ENCODE measurements at places on chromosomes 2 and 18.

- DNase-seq = no peak
Observed at GRCh38 chr18:53503914-53504441, 720.5 kb downstream of the MBD2 start.

DNA sequence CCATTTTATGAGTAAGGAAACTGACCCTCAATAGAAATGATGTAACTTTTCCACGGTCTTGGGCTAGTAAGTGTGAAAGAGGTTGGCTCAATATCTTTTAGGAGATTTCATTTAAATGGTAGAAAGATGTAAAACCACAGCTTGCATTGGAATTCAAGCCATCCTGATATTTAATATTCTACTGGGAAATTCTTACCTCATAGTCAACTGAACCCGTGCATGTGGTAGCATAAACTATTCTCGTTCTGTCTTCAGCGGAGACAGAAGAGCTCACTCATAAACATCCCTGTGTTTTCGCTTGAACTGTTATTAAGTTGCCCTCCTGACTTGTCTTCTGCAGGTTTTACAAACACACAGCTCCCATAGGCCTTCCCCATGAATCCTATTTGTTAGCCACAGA, 8.5 kb upstream of the SPATS2L start:
- DNase-seq = no peak

DNA sequence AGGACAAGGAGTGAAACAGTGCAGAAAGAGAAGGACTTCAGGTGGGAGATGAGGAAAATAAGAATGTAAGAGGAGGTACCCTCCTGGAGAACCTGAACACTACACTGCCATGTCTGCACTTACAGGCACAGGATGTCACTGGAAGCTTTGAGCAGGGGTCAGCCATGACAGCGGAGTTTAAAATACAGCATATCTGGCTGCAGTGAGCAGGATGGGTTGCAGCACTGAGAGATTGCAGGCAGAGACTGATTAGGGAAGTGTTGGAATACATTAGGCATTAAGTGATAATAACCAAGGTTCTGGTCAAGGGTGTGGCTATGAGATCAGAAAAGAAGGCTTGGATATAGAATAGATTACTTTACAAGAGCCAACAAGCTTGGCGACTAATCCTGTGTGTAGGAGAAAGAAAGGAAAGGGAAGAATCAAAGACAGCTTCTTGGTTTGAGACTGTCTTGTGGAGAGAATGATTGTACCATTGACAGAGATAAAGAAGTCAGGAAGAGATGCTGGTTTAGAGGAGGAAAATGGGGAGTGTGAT, 171.1 kb upstream of the RBMS1 start:
- no peak for DNase-seq

DNA sequence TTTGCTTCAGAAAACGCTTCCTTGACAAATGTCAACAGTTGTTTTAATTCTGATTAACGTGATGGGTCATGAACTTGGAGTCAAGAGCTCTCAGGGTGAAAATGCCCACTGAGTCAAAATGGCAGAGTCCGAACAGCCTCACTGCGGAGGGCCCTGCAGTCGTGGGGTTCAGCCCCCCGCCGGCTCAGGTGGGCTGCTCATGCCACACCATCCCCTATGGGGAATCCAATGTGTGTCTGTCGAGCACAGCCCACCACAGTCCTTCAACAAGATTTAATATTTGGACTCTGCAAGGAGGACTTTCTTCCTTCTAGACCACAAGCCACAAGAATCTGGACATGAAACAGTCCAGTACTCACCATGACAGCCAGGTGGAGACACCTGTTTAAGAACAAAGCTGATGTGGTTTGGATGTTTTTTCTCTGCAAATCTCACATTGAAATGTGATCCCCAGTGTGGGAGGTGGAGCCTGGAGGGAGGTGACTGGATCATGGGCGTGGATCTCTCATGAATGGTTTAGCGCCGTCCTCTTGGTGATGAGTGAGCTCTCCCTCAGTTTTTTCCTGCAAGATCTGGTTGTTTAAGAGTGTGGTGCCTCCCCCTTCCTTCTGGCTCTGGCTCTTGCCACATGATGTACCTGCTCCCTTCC, 201.0 kb downstream of the NDUFA10 start:
- no peak for DNase-seq

DNA sequence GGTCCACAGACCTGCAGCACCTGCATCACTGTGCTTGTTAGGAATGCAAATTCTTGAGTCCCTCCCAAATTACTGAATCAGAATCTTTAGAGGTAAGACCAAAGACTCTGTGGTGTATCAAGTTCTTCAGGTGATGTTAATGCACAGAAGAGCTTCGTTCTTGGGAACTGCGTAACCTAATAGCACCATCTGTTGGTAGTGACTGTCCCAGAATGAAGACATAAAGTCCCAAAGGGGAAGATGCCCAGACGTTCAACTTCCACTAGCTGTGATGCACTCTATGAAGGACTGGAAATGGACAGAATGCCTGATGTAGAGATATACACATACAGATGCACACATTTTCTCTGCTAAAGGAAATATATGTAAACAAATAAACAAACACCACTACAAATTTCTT, 576.0 kb downstream of the LRP1B start:
- peak; percentile 9 for DNase-seq

DNA sequence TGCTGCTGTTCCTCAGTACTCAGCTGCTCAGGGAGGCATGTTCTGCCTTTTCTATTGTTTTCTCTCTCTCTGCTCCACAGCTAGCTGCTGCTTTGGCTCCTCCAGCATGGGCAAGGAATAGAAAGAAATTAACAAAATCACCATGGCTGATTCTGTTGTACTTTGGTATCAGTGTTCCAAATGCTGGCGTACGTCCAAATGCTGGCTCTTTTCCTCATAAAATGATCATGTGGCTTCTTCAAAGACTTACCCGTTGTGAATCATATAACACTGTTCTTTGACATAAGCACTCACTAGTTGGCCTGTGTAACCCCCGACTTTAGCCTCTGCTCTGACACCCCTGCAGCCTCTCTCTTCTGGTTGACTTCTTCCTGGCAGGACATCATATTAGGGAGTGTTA, 547.6 kb downstream of the CPS1 start:
- no peak for DNase-seq

DNA sequence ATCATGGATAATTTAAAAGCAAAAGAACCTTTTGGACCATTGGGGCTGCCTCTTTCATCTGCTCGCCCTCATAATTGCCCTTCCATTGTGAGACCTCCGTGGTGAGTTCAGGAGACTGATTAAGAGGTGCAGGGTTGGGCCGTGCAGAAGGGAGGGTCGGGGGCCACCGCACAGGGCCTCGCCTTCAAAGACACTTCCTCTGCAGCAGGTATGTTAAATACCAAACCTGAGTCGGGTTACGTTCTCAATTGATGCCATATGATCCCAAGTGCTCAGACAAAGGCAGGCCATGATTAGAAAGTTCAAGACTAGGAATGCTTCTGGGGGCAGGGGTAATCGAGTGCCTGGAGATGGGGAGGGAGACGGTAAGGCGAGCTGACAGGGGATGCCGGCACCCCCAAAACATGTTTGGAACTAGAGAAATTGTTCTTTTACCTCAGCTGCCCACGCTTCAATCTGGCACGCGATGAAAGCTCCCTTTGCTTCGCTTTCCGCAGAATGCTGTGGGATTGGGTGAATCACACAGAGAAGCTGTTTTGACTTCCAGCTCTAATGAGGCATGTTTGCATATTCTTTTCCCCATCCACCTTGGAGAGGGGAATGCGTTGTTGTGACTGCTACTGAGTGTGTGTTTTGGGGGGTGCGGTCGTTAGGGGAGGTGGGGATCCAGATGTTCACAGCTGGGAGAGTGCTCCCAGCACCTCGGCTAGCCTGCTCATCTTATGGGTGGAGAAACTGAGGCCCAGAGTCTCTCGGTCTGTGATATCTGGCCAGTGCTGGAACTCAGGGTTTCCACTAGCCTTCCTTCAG, 309.1 kb downstream of the MYCN start:
- no peak for DNase-seq

DNA sequence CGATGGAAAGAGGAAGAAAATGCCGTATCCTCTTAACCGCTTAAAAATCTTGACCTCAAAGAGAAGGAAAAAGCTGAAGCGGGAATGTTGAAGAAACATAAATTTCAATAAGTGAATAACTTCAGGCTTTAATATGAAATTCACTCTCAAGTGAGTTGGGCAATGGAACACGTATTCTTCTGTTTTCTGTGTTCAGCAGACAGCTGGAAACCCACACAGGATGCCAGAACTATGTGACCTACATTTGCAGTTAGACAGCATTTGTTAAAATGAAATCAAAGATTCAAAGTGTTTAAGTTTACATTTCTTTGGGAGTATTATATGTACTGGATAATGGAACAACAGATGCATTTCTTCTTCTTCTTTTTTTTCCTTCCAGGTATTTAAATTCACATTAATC, 80.5 kb upstream of the SPATS2L start:
- no peak for DNase-seq

- DNase-seq = no peak
Observed at GRCh38 chr18:76467371-76468190, 27.5 kb downstream of the ZNF516 start.

DNA sequence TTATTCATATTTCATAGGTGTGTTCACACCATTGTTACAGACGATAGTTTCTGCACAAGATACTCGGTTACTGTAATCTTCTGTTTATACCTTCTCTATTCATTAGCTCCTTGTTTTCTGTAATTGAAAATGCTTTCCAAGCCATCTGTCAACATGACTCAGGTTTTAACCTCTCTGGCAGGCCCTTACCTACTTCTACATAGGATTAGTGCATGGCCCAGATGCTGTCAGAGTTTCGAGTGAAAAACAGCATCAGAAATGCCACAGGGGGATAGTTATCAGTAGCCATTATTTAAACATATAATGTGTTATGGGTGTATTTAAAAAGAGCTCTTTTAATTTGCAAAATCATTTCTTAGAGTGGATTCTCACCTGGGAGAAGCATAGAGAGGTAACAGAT, 596.4 kb downstream of the FBXO15 start:
- DNase-seq = no peak

- DNase-seq = no peak
Observed at GRCh38 chr2:88967844-88968243, 276.4 kb downstream of the RPIA start.

DNA sequence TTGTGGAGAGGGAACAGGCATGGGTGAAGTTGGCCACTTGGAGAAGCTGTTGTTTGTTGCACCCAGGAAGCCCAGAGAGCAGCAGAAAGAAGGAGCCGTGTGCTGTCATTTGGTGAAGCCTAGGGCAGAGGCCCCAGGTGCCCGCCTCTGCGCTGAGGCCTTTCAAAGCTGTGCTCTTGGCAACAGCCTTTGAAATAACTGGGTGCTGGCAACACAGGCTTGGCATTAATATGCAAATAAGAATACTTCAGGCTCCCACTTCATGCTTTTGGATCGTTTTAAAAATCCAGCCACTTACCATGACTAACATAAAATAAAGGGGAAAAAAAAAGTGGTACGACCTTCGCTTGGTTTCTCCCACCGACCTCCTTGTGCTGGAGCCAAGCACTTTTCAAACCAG, 41.1 kb downstream of the DHRS9 start:
- DNase-seq = no peak

GRCh38 chr2:100935372-100935752, 66.7 kb upstream of the RPL31 start:
- DNase-seq = no peak

DNA sequence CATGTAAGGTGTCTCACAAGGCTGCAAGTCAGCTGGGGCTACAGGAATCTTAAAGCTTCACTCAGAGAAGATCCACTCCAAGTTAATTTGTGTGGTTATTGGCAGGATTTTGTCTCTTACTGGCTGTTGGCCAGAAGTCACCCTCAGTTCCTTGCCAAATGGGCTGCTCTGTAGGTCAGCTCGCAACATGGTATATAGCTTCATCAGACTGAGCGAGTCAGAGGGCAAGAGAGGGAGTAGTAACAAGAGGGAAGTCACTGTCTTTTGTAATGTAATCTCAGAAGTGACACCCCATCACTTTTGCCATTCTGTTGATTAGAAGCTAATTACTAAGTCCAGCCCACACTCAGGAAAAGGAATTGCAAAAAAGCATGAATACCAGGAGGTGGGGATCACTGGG, 119.5 kb downstream of the LRRTM1 start:
- no peak for DNase-seq

DNA sequence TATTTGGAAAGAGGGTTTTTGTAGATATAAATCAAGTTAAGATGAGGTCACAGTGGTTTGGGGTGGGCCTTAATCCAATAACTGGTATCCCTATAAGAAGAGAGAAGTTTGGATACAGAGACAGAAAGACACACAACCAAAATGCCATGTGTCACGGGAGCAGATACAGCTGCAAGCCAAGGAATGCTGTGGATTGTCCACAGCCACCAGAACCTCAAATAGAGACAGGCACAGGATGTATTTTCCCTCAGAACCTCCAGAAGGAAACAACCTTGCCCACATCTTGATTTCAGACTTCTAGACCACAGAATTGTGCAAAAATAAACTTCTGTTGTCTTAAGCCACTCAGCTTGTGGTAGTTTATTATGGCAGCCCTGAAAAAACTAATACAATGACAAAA, 105.5 kb downstream of the GCA start:
- no peak for DNase-seq

GRCh38 chr2:52611759-52612158, 1155.8 kb upstream of the CHAC2 start:
- no peak for DNase-seq

DNA sequence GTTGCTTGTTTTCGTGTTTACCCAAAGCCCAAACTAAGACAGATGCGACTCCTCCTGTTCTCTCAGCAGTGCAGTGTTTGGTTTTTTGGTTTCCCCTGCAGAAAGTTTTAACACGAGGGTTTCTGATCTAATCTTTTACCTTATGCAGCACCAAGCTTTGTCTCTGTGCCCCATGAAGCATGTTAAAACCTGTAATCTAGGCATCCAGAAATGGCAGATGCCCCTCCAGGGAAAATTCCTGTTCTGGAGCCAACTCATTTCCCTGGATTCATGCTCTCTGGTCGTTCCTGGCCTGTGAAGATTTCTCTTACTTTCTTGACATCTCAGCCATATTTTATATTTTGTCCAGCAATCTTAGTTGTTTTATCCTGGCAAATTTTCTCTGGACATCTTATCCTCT, 91.5 kb downstream of the LTBP1 start:
- no peak for DNase-seq

GRCh38 chr2:71129902-71130151, 202 bp downstream of the MCEE start:
- no peak for DNase-seq

- no peak for DNase-seq
Observed at GRCh38 chr2:162172802-162173370, 20.8 kb upstream of the GCG start.

DNA sequence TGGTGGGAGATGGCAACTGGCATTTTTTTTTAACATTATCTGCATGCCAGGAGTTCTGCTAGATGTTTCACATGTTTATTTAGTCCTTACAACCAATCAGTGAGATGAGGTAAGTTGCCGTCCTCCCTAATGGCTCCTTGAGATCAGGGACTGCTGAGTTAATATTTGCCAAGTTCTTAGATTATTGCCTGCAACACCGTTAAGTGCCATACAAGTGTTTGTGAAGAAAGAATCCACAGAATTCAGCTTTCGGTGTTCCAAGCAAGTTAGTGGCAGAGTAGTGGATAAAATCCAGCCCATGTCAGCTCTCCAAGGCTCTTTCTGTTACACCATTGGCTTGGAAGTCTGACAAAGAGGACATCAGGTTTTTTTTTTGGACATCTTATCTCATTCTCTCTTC, 95.9 kb downstream of the C1QL2 start:
- no peak for DNase-seq

GRCh38 chr2:36322108-36322507, 33.5 kb upstream of the CRIM1 start:
- DNase-seq = peak; percentile 19

- DNase-seq = no peak
Observed at GRCh38 chr2:30512243-30512886, 65.3 kb downstream of the LCLAT1 start.
